ENCODE measurements at places on chromosomes 1 and 21. TPM values are rescaled to one million over a fixed set of nuclear protein-coding genes. Genes with fewer than 3 reads are reported as not detected.
A peak's percentile ranks its signal among the peaks of the same experiment; 100 is the strongest.

The S100A16 gene
- 143 TPM for total RNA-seq

The PI4KB gene
- total RNA-seq = 74.1 TPM

The NBPF15 gene
- 70.1 TPM for total RNA-seq

The MXRA8 gene
- total RNA-seq = 440 TPM

The AIM2 gene
- not detected for total RNA-seq

The GCSAML gene
- total RNA-seq = not detected

The LAMB3 gene
- total RNA-seq = 4.1 TPM

The FAM167B gene
- 2.8 TPM for total RNA-seq

- no peak for DNase-seq
These were observed 57.2 kb upstream of the ANGPTL1 start for GRCh38 chr1:178928041-178928440.

DNA sequence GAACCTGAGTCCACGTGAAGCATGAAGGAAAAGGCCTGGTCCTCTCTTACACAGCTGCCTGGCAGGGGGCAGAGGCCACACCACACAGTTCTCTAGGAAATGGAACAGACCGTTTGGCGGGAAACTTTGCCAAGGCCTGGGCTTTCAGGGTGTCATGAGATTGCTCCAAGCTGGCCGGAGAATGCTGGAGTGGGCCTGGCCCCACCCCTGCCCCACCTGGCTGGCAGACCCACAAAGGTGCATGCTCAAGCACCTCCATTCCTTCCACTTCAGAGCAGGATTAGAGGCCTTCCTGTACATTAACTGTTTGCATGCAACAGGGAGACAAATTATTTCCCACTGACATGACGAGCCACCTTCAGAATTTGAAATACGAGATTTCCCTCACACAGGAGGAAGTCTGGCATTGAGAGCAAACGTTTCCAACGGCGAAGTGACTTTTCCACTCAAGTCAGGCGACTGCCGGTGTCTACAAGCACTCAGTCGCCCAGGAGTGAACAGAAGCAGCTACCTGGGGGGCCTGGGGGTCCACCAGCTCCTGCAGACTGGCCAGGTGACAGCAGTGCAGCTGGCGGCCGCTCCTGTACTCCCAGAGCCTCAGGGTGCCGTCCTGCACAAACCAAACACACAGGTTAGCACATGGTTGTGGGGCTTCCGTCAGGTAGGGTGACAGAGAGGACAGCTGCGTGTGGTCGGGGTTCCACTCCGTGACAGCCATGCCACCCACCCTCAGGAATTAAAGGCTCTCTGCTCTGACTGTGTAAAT, 24.0 kb downstream of the WDR4 start:
- DNase-seq = no peak

DNA sequence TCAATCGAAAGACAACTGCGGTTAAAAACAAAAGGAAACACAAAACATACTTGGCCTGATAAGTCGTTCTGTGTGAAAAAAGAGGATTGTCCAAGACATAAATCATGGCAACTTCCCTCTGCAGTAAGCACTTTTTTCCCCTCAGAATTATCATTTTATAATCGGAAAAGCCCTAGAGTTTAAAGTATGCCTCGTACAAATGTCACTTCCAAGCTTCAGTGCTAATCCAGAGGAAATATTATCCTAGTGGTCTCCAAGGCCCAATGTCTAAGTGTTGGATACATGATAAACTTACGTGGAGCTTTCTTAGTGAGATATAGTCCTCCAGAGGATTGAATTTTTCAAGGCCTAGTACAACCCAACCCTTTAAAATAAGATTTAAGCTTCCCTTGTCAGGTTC, 11.2 kb upstream of the NTMT2 start:
- DNase-seq = no peak

DNA sequence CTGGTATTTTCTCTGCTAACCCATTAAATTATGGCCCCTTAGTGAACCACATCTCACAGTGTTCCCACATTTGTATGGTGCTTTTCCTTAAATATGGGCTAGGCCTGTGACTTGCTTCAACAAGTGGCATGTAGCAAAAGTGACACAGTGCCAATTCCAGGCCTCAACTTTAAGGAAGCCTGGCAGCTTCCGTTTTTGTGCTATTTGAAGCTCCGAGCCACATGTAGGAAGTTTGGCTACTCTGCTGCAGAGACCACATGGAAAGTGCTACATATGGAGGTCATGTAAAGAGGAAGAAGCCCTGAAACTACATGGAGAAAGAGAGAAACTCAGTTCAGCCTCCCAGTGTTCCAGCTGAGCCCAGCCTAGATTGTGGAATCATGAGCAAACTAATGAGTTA, 28.5 kb upstream of the DR1 start:
- no peak for DNase-seq

GRCh38 chr1:98422816-98423215, 238.7 kb upstream of the SNX7 start:
- DNase-seq = no peak

DNA sequence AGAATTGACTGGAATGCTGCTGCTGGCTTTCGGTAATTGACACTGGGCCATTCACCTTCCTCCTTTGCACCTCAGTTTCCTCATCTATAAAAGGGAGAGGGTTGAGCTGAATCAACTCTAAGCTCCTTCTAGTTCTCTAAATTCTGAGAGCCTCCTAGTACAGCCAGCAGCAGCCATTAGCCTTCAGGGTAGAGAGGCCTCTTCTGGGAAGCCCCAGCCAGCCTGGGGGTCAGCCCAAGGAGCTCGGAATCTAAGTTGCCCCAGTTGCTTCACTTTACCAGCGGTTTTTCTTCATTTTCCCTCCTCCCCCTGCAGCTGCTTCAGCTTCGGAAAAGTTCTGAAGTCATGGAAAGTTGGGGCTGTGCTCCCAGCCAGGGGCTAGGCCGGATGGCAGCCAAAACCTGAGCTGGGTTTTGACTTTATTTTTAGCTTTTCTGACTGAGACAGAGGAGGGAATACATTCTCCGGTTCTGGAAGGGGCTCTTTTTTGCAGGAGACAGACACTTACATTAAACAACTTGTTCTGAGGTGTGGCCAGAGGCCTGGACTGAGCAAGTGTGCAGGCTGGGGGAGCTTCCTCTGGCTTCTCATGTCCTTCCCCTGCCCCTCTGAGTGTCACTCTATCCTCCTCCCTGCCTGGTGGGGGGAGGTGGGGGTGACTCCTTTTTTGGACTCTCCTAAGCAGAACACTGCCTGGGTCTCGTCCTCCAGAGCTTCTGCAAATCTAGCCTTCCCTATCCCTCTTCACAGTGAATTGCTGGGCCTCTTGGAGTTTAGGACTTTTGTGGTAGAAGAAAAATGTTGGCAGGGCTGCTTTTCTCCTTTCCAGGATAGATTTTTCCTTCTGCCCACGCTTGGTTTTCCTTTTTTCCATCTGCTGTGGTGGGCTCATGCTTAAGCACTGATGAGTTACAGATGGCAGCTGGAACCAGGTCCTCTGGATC, 14.4 kb downstream of the LMNA start:
- DNase-seq = no peak

GRCh38 chr21:45135122-45135521, 60.7 kb downstream of the ADARB1 start:
- no peak for DNase-seq

DNA sequence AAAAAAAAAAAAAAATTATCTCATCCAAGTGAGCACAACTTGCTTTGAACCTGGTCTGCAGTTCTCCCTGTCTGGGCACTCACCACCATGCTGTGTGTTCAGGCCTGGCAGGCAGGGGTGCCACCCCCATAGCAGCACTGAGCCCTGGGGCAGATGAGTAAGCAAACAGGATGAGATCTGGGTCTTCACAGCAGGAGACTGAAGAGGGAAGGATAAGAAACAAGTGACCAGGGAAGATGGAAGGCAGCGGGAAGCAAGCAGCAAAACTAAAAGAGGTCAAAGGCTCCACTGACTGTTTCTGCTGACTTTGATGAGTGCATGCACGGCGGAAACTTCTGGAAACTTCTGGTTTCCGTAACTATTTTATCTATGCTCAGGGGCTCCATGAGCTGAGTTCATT, 133.5 kb upstream of the SOD1 start:
- DNase-seq = peak; percentile 89

DNA sequence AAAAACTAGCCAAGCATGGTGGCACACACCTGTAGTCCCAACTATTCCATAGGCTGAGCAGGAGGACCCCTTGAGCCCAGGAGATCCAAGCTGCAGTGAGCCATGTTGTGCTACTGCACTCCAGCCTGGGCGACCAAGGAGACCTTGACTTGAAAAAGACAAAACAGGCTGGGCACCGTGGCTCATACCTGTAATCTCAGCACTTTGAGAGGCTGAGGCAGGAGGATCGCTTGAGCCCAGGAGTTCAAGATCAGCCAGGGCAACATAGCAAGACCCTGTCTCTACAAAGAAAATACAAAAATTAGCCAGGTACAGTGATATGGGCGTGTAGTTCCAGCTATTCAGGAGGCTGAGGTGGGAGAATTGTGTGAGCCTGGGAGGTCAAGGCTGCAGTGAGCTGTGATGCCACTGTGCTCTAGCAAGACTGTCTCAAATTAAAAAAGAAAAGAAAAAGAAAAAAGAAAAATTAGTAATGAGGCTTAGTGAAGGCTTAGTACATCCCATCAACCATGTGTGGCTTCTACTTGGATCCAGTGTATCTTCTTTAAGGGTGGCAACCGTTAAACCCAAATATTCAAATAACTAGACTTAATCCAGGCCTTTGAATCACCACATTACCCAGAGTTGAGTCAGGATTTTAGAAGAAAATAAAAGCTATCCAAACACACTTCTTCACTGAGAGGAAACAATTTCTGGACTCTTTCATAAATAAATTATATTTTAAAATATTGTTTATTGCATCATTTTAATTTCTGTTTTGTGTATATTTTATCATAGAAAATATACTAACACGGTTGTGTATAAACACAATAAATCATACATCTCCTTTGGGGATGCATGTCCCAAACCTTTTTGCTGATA, 74.3 kb upstream of the RAB4A start:
- no peak for DNase-seq

DNA sequence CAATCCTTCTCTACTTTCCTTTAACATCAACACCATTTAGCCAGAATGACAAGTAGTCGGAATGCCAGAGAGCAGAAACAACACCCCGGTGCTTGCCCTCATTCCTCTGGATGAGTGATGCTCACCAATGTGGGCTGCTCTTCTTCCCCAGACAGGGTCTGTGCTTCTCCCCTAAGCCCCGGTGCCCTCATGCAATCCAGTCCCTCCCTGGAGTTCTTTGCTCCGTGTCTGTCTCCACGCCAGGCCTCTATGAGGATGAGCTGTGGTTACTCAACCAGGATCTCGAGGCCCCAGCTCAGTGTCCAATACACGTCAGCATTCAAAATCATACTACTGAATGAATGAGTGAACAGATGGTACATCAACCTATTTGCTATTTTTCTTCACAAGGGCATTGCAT, 29.7 kb upstream of the PDE9A start:
- DNase-seq = no peak

GRCh38 chr1:223843934-223844786, 1.6 kb downstream of the TP53BP2 start:
- no peak for DNase-seq

- peak; percentile 75 for DNase-seq
These were observed 443.2 kb downstream of the CAMTA1 start for GRCh38 chr1:7228252-7228961.
